ENCODE measurements at places on chromosomes 1 and 21. TPM values are rescaled to one million over a fixed set of nuclear protein-coding genes. Genes with fewer than 3 reads are reported as not detected.

- DNase-seq: peak; percentile 11
Observed at GRCh38 chr1:111161843-111162487, 21.9 kb downstream of the CEPT1 start.

The RGS16 gene
- 4.6 TPM for total RNA-seq

DNA sequence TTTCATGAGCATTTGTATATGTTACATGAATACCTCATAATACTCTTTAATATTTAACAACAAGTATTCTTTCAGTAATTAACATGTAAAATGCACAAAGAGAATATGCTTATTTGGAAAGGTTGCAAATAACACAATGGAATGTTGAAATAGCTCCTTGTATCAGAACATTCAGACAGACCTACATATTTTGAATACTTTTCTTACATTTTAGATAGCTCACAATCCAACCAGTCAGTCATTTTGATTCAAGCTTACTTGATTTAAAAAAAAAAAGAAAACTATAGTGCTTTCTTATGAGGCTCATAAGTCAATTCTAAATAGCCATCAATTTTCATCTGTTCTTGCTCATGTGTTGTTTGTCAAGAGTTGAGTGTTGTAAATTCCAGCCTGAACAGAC is 518.8 kb downstream of the ADGRL2 start:
- DNase-seq: no peak

The PLA2G2E gene
- not detected for total RNA-seq

The SUMO3 gene
- total RNA-seq: 49.4 TPM

The CNIH3 gene
- 9.4 TPM for total RNA-seq

DNA sequence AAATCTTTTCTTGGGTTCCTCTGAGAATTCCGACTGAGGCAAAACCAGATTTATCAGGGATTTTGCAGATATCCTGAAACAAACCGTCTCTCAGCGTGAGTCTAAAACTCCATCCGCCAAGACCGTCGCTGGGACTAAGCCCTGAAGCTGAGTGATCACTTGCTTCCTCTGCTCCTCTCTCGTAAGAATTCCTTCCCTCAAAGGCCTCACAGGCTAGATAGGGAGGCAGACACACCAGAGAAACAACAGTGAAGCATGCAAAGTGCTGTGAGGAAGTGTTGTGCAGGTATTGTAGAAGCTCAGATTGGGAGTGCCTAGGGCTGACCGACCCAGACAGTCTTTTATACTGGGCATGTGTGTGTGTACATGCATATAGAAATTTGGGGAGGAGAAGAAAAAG is 119.1 kb downstream of the RGS7 start:
- DNase-seq: peak; percentile 5

DNA sequence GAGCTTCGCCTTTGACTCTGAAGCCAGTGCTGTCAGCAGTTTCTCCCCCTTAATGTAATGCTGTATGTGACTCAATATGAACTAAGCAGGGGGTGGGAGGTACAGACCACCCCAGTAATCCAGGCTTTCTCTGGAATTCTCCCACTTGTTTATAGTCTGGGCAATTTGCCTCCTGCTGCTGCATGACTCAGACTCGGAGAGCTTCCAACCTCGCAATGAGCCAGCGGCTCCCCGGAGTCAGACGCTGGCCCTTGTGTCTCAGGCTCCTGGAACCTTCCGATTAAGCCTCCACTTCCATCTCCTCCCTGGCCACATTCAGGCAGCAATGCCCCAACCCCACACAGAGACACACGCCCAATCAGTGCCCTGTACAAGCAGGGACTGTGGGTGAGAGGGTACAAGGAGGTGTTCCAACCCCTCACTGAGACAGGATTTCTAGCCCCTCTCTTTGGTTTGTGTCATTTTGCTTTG is 471.7 kb upstream of the VAMP3 start:
- peak; percentile 97 for DNase-seq

DNA sequence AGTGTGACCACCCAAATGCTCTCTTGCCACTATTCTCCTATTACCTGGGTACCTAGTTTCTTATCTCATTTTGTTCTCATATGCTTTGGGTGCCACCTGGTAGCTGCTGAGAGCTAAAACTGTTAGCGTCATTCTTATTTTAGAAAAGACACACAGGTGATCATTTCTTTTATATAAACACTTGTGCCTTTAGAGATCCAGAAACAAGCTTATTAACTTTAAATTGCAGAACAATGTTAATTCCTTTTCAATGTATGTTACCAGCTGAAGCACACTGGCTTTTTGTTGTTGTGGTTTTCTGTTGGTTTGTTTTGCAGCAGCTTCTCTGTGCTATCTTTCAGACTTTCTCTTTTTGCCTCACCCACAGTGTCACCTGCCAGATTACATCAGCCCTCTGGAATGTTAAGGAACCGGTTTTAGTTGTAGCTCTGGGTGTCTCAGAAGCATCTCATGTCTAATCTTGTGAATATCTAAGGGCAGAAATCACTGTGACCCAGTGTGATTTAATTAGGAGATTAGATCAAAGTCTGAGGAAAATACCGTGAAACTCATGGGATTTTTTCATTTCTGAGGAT is 43.4 kb upstream of the SLC19A2 start:
- peak; percentile 86 for DNase-seq

DNA sequence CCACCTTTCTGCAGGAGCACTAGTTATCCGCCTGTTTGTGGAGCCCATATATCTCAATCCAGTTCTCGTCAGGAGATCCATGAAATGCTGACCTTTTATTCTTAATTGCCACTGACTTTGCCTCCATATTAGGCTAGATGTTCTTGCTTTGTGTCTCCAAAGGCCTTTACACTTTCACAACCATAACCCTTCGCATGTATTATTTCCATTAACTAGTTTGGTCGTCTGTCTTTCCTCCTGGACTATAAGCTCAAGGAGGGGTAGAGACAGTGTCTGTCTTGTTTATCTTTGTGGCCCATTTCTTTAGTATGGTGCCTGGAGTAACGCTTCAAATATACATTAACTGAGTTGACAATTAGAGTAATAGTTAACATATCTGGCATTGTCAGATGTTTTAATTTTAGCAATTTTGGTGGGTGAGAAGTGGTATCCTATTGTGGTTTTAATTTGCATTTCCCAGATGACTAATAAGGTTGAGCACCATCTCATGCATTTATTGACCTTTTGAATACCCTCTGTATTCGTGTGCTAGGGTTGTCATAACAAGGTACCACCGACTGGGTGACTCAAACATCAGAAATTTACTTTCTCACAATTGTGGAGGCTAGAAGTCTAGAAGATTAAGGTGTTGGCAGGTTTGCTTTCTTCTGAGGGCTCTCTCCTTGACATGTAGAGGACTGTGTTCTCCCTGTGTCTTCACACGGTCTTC is 21.7 kb upstream of the IL12RB2 start:
- no peak for DNase-seq

GRCh38 chr1:64969305-64970046 is 3.1 kb upstream of the JAK1 start:
- DNase-seq: no peak

DNA sequence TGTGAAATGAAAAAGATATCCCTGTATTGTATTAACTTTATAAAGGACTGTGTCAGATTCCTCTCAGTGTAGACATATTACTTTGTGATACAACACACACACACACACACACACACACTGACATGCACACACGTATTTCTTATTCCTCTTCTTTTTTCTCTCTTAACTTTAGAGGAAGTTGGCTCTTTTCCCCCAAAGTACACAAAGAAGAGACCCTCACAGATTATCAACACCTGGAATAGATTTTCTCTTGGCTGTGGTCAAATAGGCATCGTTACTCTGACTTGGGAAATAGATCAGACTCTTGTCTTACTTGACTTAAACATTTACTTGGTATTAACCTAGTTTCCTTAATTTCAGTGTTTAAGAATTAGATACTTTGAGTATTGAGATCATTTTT is 792.8 kb downstream of the ADGRL2 start:
- DNase-seq: no peak

- DNase-seq: no peak
Observed at GRCh38 chr1:33902486-33903209, 38.8 kb downstream of the HMGB4 start.

The TAL1 gene
- 3.1 TPM for total RNA-seq

- DNase-seq: peak; percentile 82
Observed at GRCh38 chr1:87151500-87152421, 176.9 kb upstream of the LMO4 start.

The SPRR1A gene
- not detected for total RNA-seq

The CYP4A22 gene
- total RNA-seq: not detected

DNA sequence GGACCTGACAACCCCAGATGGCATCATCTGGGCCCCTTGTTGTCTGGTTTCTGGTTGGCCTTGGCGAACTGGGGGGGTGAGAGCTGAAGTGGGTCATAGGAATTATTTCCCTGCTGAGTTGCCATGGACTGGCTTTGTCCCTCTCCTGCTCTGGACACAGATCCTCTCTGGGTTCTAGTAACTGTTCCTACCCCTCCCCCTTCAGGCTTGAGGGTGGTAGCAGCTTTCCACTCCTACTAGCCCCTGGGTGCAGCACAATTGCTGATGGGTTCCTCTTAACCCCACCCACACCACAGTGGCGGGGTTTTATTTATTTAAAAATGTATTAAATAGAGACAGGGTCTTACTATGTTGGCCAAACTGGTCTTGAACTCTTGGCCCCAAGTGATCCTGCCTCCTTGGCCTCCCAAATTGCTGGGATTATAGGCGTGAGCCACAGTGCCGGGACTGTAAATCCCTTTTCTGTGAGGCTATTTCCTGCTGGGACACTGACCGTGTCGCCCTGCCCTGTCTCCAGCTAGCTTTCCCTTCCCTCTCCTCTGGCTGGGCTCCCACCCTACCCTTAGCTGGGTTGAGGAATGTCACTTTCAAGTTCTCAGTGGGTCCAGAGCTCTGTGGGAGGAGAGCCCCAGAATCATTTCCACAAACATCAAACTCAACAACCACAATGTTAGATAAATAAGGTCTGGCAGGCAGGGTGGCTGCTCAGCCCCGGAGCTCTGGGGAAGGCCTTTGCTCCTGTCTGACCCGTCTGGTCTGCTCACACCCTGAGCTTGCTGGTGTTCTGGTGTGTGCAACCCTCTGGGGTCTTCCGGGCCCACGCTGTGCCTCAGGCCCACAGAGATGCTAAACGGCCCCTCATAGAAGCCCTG is 112.7 kb upstream of the WNT4 start:
- no peak for DNase-seq

GRCh38 chr1:235841938-235842545 is 24.7 kb downstream of the LYST start:
- DNase-seq: no peak

- no peak for DNase-seq
Observed at GRCh38 chr21:42350927-42351426, at the start of gene TFF2. TFF2 (minus strand) TSS chr21:42350994; CDS start chr21:42350957, 37 bp downstream.

- DNase-seq: no peak
Observed at GRCh38 chr1:205279986-205280385, 41.6 kb downstream of the NUAK2 start.

The FCRL3 gene
- 6.0 TPM for total RNA-seq

DNA sequence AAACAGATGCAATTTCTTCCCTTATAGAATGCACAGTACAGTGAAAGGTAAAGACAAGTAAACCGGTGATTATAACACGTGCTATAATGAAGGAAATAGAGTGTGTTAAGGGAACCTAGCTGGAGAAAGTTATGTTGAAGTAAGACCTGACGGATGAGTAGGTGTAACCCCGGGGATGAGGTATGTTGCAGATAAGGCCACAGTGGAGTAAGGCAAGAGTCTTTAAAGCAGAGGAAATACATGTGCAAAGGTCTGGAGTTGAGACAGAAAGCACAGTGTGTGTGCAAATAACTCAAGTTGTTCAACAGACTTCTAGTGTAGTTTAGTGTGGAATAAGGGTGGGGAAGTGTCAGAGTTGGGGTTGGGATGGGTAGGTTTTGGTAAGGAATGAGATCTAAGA is 2.9 kb downstream of the DBT start:
- no peak for DNase-seq

- peak; percentile 92 for DNase-seq
Observed at GRCh38 chr1:229204921-229205777, 65.8 kb upstream of the RAB4A start.

DNA sequence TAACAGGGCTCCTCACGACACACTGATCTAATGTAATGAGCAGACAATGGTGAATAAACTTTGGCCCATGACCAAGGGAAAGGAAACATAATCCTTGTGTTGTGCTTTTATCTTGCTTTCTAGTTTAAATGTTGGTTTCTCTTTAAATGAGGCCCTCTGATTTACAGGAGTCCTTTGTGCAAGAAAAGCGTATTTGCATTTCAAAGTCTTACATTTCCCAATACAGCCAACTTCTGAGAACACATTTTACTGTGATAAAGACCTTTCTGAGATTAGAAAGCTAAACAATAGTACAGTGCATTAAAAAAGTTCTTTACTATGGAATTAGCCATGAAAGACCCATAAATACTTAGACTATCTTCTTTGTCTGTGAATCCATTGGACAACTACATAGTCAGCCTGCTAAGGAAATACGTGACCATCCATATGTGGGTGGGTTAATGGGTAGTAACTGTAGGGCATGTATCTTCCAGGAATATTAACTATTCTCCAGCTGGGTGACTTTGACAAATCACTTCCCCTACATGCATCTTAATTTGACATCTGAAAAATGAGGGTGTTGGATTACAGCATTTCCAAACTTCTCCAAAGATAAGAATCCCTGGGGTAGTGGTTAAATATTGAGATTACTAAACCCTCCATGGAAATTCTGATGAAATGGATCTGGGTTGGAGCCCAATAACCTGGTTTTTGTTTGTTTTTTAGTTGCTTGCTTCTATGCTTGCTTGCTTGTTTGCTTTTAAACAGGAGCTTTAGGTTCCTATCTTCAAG is 50.3 kb upstream of the USP1 start:
- DNase-seq: peak; percentile 73

Data from umbilical cord (tissue), 2 donors.